ENCODE measurements at places on chromosomes 1 and 21.

- no peak for DNase-seq
Observed at GRCh38 chr1:6075748-6076147, 30.1 kb downstream of the KCNAB2 start.

DNA sequence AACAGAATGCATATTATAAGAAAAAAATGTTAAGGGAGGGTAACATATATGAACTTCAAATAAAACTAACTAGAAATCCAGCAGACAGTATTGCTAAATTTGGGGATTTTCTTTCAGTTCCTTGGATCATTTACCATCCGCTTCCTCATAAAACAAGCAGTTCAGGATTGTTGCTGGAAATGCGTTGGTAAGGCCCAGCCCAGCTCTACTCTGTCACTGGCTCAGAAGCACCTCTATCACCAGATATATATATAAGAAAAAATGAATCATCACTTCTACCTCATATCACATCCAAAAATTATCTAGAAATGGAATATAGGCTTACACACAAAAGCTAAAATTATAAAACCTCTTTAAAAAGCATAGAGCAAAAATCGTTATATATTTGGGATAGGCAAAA, 28.2 kb upstream of the COG2 start:
- DNase-seq, result no peak

GRCh38 chr21:42939582-42940413, 14.4 kb upstream of the ERVH48-1 start:
- peak; percentile 7 for DNase-seq

DNA sequence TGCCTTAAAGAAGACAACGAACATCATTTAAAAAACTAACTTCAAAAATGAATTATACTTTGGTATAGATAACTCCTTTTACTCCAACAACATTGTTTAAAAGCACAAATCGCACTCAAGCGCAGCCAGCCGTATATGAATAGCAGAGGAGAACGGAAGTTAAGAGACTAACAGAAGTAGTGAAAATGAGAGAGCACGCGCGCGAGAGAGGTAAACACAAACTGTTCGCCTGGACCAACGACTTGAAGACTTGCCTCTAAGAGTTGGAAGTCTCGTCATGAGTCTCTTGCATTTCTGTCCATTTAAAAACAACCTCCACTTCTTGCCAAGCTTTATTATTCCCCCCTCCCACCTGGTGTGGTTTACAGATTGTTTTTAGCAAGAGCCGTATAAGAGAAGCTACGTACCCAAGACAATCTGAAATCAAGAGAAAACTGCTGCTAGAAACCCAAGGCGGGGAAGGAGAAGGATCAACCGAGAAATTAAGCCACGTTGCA, 479 bp downstream of the SELENOF start:
- DNase-seq, result no peak

DNA sequence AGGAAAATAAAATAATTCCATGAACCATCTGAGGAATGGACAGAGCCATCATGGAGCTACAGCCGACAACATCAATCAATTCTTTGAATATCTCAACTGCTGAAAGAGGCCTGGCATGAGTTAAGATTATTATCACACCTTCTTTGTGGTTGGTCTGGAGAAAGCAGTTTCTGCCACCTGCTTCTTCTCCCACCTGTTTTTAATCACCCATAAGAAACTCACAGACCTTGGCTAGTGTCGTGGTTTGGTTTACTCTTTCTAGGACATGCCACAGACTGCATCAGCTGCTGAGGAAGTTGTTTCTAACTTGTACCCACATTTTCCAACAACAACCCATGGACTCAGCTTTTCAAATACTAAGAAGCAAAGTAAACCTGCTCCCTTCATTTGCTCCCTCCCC, 65.6 kb downstream of the NTPCR start:
- DNase-seq, result no peak

DNA sequence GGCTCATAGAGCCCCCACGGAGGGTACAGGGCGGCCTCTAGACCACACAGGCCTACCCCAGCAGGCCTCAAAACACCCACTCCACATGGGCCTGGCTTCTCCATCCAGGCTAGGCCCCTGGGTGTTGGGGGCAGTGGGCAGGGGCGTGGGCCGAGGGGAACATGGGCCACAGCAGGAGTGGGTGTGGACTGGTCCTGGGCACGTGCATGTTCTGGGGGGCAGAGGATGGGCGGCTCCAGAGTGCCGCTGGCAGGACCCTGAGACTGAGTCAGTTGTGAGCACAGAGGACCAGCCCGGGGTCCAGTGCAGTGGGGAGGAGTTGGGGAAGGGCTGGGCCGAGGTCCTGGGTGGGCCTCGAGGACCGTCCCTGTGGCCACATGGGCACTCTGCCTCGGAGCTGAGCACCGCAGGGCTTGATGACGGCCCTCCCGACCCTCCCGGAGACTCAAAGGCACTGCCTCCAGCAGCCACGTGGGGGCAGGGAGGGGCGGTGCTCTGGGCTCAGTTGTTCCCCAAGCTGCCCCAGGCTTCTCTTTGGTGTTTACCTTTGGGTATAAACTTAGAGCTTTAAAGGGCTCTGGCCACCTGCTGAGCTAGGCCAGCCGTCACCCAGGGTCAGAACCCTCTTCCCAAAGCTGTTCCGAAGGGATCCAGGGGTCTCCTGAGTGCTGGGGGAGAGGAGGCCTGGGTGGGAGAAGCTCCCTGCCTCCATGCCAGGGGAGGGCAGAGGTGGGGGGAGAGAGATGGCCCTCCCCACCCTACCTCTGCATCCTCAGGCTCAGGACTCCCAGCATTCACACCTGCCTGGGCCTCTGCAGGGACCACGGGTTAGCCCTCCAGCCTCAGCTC, 79.9 kb downstream of the MORN1 start:
- no peak for DNase-seq

GRCh38 chr1:51525295-51525694, 6.2 kb upstream of the EPS15 start:
- DNase-seq, result no peak

GRCh38 chr1:32695098-32695904, 7.3 kb downstream of the SYNC start:
- peak; percentile 81 for DNase-seq

- DNase-seq, result no peak
Observed at GRCh38 chr1:78088015-78088414, 42.2 kb downstream of the GIPC2 start.

GRCh38 chr1:204621396-204621795, 64.1 kb downstream of the LRRN2 start:
- DNase-seq, result no peak

GRCh38 chr1:155136748-155137147, 1.1 kb downstream of the SLC50A1 start:
- no peak for DNase-seq

- no peak for DNase-seq
Observed at GRCh38 chr1:204263254-204263910, 49.6 kb upstream of the GOLT1A start.

All from upper lobe of right lung (tissue), 1 donor.